ENCODE measurements at places on chromosomes 5 and 9.
A peak's percentile ranks its signal among the peaks of the same experiment; 100 is the strongest.

GRCh38 chr5:137921931-137922330 lies 32.7 kb downstream of the PKD2L2 start:
- no peak for DNase-seq

DNA sequence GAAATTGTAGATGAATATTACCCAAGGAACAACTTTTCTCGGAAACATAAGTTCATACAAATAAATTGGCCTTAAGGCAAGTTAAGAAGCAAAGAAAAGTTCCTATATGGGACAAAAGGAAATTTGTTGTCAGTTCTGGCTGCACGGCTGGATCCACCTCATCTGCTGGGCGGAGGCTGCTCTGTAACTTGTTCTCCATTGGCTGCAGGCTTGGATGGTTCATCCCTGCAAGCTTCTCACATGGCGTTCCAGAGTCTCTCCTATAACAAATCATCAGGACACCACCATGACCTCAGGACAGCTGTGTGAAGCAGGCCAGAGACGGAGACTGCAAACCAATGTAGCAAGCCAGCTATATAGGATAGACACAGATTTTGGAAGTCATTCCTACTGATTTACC lies 81.4 kb upstream of the DAB2 start:
- no peak for DNase-seq

DNA sequence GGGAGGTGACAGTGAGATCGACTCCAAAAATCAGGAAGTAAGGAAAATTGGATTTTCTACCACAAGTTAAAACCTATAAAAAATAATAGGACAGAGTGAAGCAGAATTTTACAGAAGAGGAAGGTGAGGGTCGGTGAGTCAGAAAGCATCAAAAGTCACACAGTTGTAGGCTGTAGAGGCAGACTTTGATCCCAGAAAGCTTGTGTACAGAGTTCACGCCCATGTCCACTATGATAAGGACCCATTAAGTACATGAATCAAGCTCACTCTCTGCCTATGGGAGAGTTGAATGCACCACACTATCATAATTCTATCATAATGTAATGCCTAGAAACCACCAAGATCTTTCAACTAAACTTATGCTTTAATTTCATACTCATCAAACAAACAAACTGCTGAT lies 291.2 kb downstream of the PRELID2 start:
- no peak for DNase-seq

GRCh38 chr5:7347377-7347776 lies 48.6 kb upstream of the ADCY2 start:
- DNase-seq, result no peak

GRCh38 chr5:97547999-97548738 lies 365.1 kb upstream of the RIOK2 start:
- no peak for DNase-seq

- no peak for DNase-seq
These were observed 136.3 kb upstream of the RGMB start for GRCh38 chr5:98637116-98637515.

GRCh38 chr5:147557876-147558745 lies 48.2 kb upstream of the DPYSL3 start:
- DNase-seq, result no peak

GRCh38 chr9:124037790-124038189 lies 26.2 kb downstream of the LHX2 start:
- no peak for DNase-seq

DNA sequence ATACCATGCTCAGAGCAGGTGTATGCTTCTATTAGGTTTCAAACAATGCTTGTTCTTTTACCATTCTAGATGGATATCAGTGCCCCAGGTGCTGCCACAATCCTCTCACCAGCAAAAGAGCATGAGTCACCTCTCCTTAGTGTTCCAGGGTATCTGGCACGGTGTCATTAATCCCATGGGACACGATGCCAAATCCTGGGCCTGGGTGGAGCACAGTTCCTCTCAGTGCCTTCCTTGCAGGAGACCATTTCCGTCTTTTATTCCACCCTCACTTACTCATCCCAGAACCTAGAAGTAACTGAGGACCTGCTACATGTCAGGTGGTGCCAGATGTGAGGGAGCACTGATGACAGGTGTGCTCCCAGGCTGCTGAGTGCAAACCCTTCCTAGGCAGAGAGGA lies 1.3 kb upstream of the OR13J1 start:
- no peak for DNase-seq

GRCh38 chr5:98424681-98425450 lies 348.6 kb upstream of the RGMB start:
- no peak for DNase-seq

- peak; percentile 47 for DNase-seq
These were observed 46.4 kb upstream of the STK32A start for GRCh38 chr5:147188200-147189108.

- no peak for DNase-seq
These were observed 96.2 kb downstream of the OSTF1 start for GRCh38 chr9:75184471-75184870.

GRCh38 chr5:76493190-76493837 lies 90.2 kb downstream of the IQGAP2 start:
- DNase-seq, result no peak

All from NCI-H1436 treated with DMSO at 0.1 percent for 48 hours (cell line).